ENCODE measurements at places on chromosomes 4 and X.

- DNase-seq: no peak
Measured at GRCh38 chr4:84085986-84086385, 413.1 kb downstream of the NKX6-1 start.

DNA sequence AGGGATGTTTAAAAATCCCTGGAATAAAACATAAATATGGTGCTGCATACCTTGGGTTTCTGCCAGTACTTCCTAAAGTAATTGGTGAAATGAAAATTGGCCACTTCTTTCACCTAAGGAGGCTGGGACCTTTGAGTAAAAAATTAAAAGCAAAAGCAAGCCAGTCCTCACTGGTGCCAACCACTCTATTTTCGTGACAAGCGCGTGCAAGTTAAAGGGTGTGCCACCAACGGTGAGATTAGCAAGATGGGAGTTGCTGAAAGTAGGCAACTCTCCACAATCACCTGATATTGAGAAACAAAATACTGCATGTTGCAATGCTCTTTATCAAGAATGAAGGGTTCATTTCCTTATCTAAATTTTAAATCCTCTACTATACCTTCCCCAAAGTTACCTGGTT lies 19.7 kb upstream of the RTL9 start:
- DNase-seq: no peak

DNA sequence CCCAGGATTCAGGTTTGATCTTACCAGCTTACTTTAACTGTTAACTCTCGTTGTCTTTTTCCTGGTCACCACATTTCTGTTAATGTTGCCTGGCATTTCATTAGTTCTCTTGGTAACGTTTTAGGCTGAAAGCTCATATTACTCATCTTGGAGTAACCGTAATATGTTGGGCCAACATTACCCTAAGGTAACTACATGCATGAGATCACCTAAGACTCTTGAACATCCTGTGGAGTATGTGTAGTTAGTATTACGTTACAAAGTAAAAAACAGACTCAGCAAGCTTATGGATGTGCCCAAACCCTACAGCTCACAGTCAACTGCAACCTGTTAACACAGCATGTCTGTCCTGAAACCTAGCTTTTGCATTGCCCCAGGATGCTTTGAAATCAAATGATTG lies 203.3 kb upstream of the HS3ST1 start:
- no peak for DNase-seq

- DNase-seq: no peak
Measured at GRCh38 chr4:122882857-122883735, 39.3 kb downstream of the NUDT6 start.

- DNase-seq: peak; percentile 1
Measured at GRCh38 chrX:71178908-71179307, 34.3 kb downstream of the NLGN3 start.

DNA sequence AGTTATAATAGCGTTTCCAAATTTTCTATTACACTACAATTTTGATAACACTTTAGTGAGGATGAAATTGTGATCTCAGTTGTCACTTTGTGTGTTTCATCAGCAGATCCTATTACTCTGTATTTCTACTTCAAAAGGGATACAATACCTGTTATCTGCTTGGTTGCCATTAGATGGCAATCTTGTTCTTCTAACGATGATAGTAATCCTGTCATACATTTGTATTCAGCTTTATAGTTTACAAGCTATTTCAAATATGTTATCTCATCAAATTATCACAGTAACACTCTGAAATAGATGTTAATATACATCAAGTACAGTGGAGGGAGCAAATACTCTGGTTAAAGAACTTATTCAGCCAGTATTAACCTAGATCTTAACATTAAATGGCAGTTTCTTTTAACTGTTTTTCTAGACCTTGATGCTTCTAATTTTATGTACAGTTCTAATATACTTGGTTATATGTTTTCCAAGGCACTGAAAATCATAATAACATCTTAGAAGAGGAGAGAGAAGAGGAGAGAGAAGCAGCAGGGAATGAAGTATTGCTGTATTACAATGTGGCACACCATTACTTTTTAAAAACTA lies 292.0 kb downstream of the CCSER1 start:
- no peak for DNase-seq

- DNase-seq: no peak
Measured at GRCh38 chr4:3388471-3389232, 53.1 kb upstream of the HGFAC start.

DNA sequence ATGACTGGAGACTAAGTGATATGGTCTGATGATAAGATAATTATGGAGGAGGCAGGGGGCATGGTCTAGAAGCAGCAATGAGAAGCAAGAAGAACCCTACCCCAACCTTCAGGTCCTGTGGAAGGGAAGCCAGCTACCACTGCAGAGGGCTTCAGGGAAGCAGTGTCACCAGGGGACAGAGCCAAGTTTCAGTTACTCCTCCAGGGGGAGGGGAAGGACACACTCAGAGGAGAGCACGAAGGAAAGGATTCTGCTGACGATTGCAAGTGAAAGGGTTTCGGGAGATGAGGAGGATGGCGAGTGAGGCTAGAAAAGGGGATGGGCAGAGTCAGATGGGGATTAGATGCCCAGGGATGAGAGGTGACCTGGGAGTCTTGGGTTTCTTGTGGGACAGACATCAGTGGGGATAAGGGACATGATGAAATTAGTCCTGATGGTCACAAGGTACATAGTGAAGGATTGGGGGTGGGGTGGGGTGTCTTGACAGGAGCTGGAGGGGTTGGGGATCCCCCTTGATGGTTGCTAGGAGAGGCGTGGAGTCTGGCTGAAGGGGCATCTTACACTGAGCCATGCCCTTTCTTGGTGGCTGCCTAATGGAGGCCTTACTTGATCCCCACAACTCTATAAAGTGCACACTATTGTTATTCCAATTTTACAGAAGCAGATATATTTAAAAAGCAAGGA lies 45.4 kb downstream of the TIGD4 start:
- DNase-seq: no peak

- DNase-seq: no peak
Measured at GRCh38 chr4:42048394-42048793, 58.1 kb downstream of the SLC30A9 start.

GRCh38 chr4:25949994-25950393 lies 36.0 kb downstream of the SMIM20 start:
- no peak for DNase-seq

GRCh38 chr4:129377131-129377845 lies 281.3 kb downstream of the C4orf33 start:
- DNase-seq: no peak

GRCh38 chr4:93433840-93434239 lies 394.7 kb upstream of the ATOH1 start:
- DNase-seq: no peak

DNA sequence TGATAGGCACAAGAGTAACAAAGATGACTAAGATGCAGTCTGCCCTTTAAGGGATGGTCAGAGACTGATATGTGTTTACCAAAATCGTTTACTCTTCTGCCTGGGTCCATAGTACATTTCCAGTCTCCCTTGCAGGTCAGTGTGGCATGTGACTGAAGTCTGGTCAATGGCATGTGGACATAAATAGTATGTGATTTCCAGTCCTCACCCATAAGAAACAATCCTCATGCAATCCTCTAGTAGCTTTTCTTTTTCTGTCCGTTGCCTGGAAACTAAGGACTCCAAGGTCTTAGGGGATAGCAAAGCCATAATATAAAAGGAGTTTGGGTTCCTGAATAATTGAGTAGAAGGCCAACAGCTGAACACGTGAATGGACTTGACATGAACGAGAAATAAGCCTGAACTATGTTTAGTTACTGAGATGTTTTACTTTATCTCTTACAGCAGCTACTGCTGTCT lies 1.1 kb downstream of the SLC9B2 start:
- no peak for DNase-seq

DNA sequence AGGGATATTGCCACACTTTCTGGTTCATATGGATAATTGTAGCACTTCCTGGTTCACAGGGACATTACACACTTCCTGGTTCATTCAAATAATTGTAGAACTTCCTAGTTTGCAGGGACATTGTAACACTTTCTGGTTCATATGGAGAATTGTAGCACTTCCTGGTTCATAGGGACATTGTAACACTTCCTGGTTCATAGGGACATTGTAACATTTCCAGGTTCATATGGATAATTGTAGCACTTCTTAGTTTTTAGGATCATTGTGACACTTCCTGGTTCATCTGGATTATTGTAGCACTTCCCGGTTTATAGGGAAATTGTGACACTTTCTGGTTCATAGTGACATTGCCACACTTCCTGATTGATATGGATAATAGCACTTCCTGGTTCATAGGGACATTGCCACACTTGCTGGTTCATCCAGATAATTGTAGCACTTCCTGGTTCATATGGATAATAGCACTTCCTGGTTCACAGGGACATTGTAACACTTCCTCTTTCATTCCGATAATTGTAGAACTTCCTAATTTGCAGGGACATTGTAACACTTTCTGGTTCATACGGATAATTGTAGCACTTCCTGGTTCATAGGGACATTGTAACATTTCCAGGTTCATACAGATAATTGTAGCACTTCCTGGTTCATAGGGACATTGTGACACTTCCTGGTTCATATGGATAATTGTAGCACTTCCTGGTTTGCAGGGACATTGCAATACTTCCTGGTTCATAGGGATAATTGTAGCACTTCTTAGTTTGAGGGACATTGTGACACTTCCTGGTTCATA lies 59.2 kb upstream of the CD99 start:
- DNase-seq: no peak

- no peak for DNase-seq
Measured at GRCh38 chr4:18850867-18851266, 829.3 kb upstream of the LCORL start.

DNA sequence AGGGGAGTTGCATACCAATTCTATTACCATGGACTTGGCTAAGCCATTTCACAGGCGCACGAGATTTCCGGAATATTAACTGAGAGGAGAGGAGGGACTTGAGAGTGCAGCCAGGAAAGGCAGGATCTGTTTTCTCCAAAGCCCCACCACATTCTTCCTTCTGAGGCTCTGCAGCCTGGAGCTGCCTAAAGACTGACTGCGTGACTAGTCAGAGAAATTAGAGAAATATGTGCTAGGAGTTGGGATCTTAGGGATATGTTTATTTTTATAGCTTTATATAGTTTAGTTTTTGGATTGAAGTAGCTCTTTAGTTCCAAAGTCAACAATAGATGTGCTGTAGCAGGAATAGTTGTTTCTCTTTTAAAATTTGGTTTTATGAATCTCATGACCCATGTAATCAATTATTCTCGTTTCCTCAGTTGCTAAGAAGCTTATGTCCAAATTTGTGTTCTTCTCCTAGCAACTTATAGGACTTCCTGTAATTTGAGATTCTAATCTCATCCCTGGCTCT lies 300.1 kb upstream of the DDX53 start:
- no peak for DNase-seq

- no peak for DNase-seq
Measured at GRCh38 chrX:132742246-132742645, 216.2 kb downstream of the HS6ST2 start.

DNA sequence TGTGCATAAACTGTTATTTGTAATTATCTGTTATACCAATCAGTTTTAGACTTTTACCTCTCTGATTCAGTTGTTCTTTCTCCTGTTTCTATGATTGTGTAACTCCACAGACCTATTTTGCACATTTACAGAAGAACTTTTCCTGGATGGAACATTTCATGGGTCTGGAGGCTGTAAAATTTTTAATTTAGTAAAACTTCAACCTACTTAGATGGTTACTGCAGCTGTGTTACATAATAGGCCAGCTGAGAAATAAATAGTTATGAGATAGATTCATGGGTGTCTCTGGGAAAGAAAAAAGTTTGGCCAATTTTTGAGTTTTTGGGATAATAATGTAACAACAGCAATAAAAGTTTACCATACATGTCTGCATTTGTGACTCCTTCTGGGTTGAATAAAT lies 253.5 kb downstream of the ARHGAP24 start:
- DNase-seq: no peak

DNA sequence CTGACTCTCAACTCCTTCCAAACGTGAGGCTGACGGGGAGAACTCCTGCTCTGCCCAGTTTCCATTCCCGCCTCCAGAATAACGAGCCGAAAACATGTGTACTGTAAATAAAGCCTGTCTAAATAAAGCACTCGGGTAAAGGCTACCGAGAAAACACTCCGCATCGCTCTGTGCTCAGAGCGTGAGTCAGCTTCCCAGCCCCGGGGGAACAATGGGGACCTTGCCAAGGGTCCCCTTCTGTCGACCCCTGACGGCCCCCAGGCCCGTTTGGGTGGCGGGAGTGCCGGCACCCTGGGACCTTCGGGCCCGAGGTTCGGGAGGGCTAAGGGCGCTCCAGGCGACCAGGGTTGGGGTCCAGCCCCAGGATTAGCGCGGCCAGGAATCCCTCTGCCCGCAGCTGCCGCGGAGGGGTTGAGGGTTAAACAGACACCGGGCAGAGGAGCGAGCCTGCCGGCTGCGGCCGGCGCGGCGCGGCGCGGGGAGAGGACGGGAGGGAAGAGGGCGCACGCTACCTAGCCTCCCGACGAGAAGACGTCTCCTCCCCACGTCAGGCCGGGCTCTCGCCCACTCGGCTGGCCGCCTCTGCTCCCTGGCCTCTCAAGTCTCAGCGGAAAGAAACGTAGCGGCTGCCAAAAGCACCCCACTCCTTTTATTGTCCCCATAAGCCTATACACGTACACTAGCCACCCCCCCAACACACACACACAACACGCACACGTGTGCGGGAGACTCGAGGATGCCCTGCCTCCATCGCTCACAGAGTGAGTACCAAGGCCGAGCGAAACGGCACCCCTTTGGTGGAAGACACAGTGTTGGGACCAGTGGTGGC lies 85.5 kb downstream of the BCOR start:
- no peak for DNase-seq

DNA sequence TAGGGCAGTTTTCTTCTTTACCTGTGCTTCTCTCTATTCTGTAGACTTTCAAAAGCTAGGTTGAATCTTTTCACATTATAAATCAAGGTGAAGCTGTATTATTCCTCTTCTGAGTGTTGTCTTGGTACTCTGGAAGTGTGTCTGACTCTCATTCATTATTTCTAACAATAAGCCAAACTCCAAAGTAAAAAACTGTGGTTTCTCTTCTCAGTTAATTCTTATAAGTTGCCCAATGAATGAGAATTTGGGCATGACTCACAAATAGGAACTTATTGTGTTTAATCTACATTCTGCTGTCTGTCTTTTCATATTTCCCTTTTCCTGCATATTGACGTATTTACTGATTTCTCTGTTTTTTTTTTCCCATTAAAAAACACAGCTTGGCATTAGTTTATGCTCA lies 714.5 kb downstream of the CCSER1 start:
- DNase-seq: no peak

GRCh38 chr4:108502356-108502755 lies 118.0 kb upstream of the RPL34 start:
- no peak for DNase-seq

DNA sequence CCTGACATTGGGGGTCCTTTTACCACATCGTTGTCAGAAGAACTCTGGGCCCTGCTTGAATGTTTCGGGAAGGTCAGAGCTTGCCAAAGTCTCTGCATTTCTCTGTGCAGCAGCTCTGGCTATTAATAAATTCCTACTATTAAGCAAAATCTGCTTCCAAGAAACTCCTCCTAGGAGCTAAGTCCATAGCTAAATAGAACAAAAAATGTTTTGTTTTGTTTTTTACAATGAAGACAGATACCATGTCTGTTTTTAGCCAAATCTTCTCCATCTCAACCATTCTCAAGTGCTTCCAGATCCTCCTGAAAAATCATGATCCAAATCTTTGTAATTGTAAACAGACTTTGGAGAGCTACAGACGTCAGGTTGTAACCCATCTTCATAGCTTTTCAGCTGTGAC lies 161.6 kb downstream of the SPATA18 start:
- DNase-seq: no peak
